ENCODE measurements at places on chromosomes 13 and 19. TPM values are rescaled to one million over a fixed set of nuclear protein-coding genes. Genes with fewer than 3 reads are reported as not detected.

DNA sequence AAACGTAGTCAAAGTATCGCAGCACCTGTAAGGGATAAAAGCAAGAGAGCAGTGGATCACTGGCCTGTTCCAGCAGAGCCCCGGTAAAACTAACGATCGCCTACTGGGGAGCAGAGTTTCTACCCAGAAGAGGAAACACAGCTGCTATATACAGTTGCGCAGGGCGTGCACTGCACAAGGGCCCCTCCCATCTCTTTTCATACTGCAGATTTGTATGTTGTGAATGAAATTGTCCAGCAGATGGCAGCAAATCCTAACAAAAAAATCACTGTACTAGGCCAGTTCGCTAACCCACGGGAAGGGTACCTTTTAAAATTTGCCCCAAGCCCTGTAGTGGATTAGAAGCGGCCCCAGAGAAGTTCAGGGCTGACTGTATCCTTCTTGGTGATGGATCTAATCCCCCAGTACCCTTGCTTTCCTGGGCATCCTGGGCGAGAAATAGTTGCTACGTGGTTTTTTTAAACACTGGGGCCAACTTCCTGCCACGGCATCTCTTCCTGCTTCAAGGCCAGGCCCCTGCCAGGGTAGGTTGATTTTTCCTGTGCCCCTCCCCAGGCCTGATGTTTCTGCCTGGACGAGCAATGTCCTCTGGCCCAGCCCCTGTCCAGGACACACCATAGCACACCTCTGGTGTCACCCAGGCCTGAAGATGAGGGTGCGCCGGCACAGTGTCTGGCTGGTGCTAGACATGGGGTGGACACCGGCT lies 127.0 kb downstream of the IER2 start:
- no peak for DNase-seq

Gene SKA3
- 12.8 TPM for polyA plus RNA-seq

Gene DACT3
- 46.5 TPM for polyA plus RNA-seq

Gene GIPR
- 9.7 TPM for polyA plus RNA-seq

DNA sequence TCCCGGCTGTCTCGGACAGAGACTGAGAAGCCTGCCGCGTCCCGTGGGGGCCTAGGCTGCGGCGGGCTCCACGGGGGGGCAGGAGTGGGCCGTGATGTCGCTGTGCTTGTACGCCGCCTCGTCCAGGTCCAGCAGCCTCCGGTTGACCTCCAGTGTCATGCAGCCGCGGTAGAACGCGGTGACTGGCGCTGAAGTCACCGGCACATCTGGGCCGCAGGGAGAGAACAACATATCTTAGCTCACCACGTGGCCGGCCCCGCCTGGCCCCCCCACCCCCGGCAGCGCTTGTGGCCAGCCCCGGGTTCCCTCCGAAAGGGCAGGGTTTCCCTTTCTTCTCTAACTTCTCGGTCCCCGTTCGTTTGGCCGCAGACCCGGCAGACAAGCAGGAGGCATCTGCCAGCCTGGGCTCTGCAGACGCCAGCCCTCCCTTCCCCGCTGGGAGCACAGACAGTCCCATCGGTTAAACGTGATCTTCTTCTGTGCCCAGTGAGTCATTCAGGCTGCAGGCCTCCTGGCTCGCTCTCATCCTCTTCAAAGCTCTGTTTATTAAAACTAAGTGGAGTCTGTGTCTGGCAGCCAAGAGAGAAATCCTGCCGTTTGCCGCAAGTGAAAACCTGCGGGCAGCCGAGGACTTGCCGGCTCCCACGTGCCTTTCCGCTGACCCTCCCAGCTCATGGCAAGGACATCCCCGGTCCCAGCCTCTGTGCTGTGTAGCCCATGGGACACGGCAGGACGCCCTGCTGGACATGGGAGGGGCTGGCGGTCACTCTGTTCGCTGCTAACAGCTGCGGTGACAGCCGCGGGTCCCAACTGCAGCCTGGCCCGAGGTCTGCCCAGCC lies 42.8 kb downstream of the GAS6 start:
- DNase-seq, result peak; percentile 67

Gene ZNF471
- 31.1 TPM for polyA plus RNA-seq

Gene LILRB1
- 1.5 TPM for polyA plus RNA-seq

GRCh38 chr13:96243376-96243775 lies 153.5 kb downstream of the HS6ST3 start:
- DNase-seq, result no peak

Gene OR7A5
- not detected for polyA plus RNA-seq

DNA sequence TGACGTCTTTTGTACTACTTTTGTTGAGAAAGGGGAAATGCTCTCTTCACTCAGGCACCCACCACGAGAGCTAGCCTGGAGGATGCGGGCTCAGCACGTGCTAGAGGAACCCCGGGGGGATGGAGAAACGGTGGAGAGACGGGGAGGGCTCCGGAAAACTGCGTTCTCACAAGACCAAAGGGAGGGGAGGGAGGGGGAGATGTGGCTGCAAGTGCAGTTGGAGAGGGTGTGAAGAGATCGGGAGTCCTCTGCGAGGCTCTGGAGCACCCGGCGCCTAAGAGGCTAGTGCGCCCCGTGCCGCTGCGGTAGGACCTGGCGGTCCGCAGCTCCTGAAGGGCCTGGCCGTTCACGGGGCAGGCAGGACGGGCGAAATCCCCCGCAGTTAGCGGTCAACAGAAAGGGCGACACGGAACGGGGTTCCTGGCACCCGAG lies 43.4 kb upstream of the XPO4 start:
- peak; percentile 32 for DNase-seq

DNA sequence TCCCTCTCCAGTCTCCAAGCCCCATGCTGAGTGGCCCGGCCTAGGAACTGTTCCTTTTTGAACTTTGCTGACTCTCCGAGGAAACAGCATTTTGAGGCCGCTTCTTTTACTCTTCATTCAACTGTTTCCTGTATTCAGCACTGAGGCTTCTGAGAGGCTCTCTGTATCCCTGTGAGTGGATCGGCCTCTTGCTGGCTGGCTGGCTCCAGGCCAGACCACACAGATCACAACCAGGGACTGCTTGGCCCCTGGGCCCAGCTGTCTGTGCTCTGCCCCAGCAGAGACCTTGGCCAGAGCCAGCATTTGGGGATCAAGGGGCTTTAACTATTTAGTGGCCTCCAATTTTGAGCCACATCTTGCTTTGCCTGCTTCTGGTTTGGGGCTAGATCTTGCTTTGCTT lies 75.6 kb upstream of the KL start:
- DNase-seq, result peak; percentile 75

- no peak for DNase-seq
Observed at GRCh38 chr19:1276628-1277022, 1.3 kb downstream of the FAM174C start.

Gene ZNF581
- 24.2 TPM for polyA plus RNA-seq

DNA sequence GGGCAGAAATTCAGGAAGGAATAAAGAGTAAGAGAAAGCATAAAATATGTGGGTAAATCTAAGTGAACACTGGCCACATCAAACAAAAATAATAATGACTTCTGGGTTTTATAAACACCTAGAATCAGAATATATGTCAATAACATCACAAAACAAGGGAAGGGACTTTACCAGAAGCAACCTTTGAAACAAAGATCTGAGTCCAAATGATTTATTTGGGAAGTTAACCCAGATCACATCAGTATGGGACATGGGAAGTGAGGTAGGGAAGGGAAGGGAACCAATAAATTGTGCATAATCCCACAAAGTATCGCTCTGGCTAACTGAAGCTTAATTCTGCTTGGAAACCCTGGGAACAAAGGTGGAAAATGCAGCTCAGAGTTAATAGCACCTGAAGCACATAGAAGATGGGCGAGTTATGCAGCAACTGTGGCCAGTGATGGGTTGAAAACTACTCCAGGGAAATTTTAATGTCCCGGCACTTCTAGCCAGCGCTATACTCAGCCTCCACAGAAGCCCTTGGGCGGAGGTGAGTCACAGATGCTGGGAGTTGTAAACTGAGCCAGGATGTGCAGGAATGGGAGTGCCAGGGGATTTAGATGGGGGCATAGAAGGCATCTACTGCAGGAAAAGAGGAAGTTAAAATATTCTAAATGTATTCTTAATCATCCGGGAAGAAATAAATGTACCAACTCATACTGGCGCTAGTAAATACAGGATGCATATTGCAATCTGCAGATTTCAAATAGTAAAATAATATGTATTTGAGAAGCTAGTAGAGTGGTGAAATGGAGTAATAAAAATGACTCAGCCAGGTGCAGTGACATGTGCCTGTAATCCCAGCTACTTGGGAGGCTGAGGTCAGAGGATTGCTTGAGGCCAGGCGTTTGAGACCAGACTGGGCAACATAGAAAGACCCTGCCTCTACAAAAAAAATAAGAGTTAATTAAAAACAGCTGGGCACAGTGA lies 34.2 kb upstream of the CEBPG start:
- DNase-seq, result no peak

- DNase-seq, result peak; percentile 89
Observed at GRCh38 chr19:40403262-40403984, 9.8 kb downstream of the PRX start.

DNA sequence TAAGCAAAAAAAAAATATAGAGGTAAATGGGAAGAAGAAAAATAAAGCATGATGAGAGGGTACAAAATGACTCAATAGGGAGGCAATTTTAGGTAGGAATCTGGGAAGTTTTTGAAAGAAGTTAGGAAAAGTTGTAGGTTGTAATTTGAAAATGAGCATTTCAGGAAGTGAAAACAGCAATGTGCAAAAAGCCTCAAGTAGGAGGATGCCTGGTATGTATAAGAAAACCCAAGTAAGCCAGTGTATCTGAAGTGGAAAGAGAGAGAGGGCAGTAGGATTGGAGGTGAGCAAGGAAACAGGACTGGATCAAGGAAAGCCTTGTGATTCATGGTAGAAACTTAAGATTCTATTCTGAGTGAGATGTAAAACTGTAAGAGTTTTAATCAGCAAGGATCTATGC lies 121.6 kb upstream of the SPRY2 start:
- DNase-seq, result no peak

- DNase-seq, result no peak
Observed at GRCh38 chr13:23644527-23645138, 74.4 kb downstream of the TNFRSF19 start.

- DNase-seq, result peak; percentile 12
Observed at GRCh38 chr13:89554801-89555200, 1792.7 kb upstream of the MIR17HG start.

Gene ATCAY
- 0.34 TPM for polyA plus RNA-seq

DNA sequence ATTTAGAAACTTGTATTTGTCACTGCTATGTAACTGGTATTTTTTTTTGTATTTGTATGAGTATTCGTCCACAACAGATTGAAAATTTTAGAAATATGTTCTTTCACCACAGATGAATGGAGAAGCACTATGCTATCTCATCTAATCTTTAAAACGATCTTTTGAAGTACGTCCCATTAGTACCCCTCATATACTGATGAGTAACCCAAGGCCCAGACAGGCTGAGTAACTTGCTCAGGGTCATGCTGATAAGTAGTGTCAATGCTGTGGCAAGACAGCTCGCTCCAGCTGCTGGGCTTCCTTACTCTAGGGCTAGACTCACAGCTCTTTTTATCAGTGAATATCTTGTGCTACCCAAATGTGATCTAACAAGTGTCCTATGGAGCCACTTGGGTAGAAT lies 154.2 kb downstream of the SUCLA2 start:
- DNase-seq, result no peak

DNA sequence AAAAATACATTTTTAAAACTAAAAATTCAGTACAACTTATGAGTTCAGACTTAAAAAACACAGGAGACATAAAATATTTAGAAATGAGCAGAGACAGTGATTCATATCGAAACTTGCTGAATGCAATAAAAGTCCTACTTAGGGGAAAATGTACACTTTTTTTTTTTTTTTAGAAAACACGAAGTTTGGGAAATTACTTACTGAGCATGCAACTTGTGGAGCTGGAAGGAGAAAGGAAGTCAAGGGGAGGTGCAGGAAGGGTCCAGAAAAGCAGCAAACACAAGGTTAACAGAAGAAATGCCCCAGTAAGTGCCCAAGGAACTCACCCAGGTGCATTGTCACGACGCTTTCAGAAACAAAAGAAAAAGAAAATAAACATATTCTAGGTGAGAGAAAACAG lies 18.6 kb upstream of the LAIR1 start:
- no peak for DNase-seq

DNA sequence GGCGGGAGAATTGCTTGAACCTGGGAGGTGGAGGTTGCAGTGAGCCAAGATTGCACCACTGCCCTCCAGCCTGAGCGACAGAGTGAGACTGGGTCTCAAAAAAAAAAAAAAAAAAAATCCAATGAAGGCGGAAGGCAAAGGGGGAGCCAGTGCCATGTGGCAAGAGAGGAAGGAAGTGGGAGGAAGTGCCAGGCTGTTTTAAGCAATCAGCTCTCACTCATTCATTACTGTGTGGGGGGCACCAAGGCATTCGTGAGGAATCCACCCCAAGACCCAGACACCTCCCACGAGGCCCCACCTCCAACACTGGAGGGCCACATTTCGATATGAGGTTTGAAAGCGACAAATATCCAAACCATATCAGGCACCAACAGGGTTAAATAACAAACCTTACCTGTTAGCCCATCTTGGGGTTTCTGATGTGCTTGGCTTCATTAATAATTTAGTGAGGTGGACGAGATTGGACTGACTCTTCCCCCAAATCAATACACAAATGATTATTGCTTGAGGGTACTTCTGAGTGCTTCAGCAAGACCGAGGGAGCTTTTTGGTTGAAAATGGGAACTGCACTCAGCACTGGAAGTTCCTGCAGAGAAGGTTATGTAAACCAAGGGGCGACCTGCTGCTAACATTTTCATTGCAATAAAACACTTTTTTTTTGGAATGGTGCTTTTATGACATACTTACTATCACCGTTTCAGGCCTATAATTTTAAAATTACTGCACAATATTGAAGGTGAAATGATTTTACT lies 7.5 kb upstream of the LRP3 start:
- no peak for DNase-seq

Gene RNF225
- polyA plus RNA-seq, result not detected

Gene SHISA7
- polyA plus RNA-seq, result 0.21 TPM

Gene ZNF324
- 8.1 TPM for polyA plus RNA-seq

Gene FUT3
- not detected for polyA plus RNA-seq

GRCh38 chr13:110065780-110066179 lies 241.2 kb downstream of the COL4A1 start:
- no peak for DNase-seq

- no peak for DNase-seq
Observed at GRCh38 chr13:76992548-76993001, 694 bp downstream of the CLN5 start.

GRCh38 chr13:30074431-30074830 lies 224.0 kb upstream of the UBL3 start:
- DNase-seq, result no peak

Gene ENOX1
- polyA plus RNA-seq, result 6.0 TPM

Gene SETDB2
- 18.6 TPM for polyA plus RNA-seq

Gene LENG9
- 5.1 TPM for polyA plus RNA-seq

Gene CCDC70
- polyA plus RNA-seq, result not detected
